Bronchial epithelial cell (primary cell): ENCODE measurements at places on chromosomes 6 and 20. TPM values are rescaled to one million over a fixed set of nuclear protein-coding genes. Genes with fewer than 3 reads are reported as not detected.

Gene SNX9
- total RNA-seq, result 25.5 and 26.6 TPM in 2 replicates

Gene UST
- total RNA-seq, result 18.7 and 26.9 TPM in 2 replicates

Gene FKBP1C
- 0.13 TPM in 1 of 2 replicates, not detected in the other for total RNA-seq

Gene KPNA5
- 2.2 and 3.2 TPM in 2 replicates for total RNA-seq

Gene BNIP5
- total RNA-seq, result not detected in 2 replicates

Gene TAF4
- total RNA-seq, result 3.2 and 5.2 TPM in 2 replicates

- DNase-seq, result no peak
Measured at GRCh38 chr6:93779086-93779841, 359.9 kb upstream of the EPHA7 start.

GRCh38 chr20:35640724-35641123, 24.0 kb downstream of the CPNE1 start:
- DNase-seq, result no peak

GRCh38 chr6:41940759-41941279, 789 bp downstream of the CCND3 start:
- DNase-seq, result no peak

DNA sequence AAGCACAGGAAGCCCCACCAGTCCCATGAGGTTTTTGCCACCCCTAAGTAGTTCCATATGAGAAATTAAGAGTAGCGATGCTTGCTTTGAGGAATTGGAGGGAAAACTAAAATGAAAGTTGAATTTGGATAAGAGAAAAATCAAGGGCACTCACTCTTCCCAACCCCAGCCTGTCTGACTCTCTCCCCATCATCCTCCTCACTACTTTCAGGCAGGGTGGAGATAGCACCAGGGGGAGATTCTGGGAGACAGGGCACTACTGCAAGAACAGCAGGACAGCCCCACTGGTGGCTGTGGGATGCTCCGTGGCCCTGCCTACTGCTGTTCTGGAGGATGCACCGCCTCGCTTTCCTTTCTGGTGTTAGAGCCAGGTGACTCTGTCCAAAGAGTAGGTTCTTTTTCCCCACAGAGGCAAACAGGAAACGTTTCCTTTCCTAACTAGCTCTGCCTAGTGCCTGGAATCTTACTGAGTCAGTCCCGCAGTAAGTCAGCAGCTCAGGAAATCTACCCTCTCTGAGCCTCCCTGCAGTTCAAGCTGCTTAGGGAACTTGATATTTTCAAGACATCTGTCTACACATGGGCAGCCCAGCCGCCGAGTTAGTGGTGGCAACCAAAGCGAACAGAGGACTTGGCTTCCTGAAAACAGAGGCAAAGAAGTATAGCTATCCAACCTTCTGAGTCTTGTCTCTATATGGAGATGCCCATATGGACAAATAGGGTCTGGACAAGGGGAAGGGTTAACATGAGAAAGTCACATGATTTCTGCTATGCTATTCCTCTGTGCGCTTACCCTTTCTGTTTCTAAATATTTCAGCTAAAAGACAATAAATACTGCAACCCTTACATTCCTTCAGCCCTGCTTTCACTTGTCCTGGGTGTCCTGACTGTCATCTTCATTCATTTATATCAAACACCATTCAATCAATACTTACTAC, 11.4 kb downstream of the HLA-E start:
- DNase-seq, result peak; percentile 75

DNA sequence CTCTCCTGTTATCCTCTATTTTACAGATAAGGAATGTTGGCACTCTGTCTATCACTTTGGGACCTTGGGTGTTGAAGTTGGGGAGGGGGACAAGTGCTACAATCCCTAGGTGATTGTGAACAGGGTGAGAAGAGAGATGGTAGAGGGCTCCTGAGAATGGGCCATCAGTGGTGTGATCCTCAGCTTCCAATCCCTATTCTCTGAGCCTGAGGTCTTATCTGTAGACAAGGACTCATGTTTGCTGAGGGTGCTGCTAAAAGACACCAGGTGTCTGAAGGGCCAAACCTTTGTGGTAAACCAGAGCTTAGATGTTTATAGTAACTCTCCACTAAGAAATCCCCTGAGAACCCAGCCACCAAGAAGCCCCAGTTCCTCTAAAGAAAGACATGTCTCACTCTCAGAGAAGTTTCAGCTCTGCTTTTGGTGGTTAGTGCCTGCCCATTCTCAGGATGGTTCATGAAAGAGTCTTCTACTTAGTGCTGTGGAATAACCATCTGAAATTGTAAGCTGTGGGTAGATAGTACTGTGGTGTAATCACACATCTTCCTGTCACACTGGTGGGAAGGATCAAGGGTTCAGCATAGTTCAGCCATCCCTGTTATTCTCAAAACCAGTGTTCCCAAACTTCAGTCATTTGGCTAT, 58.2 kb upstream of the IL20RA start:
- DNase-seq, result no peak

- DNase-seq, result no peak
Measured at GRCh38 chr6:15352220-15352619, 106.4 kb downstream of the JARID2 start.

- no peak for DNase-seq
Measured at GRCh38 chr20:52103913-52104545, 87.5 kb downstream of the ZFP64 start.
